ENCODE measurements at places on chromosomes 1 and 21.

GRCh38 chr1:94258873-94259331 is 21.5 kb upstream of the ARHGAP29 start:
- H3K4me3 ChIP-seq: no peak overlapping the region
- no peaks in the 10 kb centered on the region for H3K27me3 ChIP-seq
- no peaks in the 10 kb centered on the region for H3K36me3 ChIP-seq

- peaks cover 13% of the 10 kb centered on the region for H3K4me1 ChIP-seq
- no peak overlapping the region for H3K4me3 ChIP-seq
- ATAC-seq: no peak
Measured at GRCh38 chr1:95002540-95003432, 70.0 kb downstream of the ALG14 start.

- H3K4me1 ChIP-seq: no peaks in the 10 kb centered on the region
- ATAC-seq: no peak
- H3K27me3 ChIP-seq: no peaks in the 10 kb centered on the region
- H3K4me3 ChIP-seq: no peak overlapping the region
Measured at GRCh38 chr1:168834225-168834872, 105.3 kb upstream of the DPT start.

GRCh38 chr1:165994107-165994506 is 166.7 kb downstream of the UCK2 start:
- no peaks in the 10 kb centered on the region for H3K4me1 ChIP-seq
- no peaks in the 10 kb centered on the region for H3K27me3 ChIP-seq
- H3K27ac ChIP-seq: no peak overlapping the region
- ATAC-seq: no peak
- no peak overlapping the region for H3K4me3 ChIP-seq

GRCh38 chr1:213783893-213784292 is 203.9 kb upstream of the PROX1 start:
- H3K27me3 ChIP-seq: peaks cover 4% of the 10 kb centered on the region
- H3K27ac ChIP-seq: no peak overlapping the region
- no peaks in the 10 kb centered on the region for H3K36me3 ChIP-seq
- H3K4me3 ChIP-seq: no peak overlapping the region
- ATAC-seq: no peak

- no peaks in the 10 kb centered on the region for H3K27me3 ChIP-seq
- peaks cover 45% of the 10 kb centered on the region for H3K4me1 ChIP-seq
Measured at GRCh38 chr1:10760566-10761502, 35.6 kb downstream of the CASZ1 start.

DNA sequence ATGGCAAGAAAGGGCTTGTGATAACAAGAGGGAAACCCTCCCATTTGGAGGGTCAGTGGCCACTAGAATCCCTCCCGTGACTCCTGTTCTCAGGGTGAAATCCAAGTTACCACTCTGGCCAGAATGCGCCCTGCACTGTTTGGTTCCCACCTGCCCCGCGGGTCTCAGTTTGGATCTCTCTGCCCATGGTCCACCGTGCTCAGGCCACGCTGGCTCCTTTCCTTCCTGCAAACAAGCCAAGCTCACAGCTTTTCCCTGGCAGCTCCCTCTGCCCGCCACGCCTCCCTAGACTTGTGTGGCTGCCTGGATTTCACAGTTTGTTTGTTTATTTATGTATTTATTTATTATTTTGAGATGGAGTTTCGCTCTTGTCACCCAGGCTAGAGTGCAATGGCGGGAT is 179.5 kb upstream of the VAMP3 start:
- no peak for ATAC-seq
- no peaks in the 10 kb centered on the region for H3K36me3 ChIP-seq
- no peak overlapping the region for H3K4me3 ChIP-seq
- H3K4me1 ChIP-seq: no peaks in the 10 kb centered on the region
- H3K27me3 ChIP-seq: no peaks in the 10 kb centered on the region

DNA sequence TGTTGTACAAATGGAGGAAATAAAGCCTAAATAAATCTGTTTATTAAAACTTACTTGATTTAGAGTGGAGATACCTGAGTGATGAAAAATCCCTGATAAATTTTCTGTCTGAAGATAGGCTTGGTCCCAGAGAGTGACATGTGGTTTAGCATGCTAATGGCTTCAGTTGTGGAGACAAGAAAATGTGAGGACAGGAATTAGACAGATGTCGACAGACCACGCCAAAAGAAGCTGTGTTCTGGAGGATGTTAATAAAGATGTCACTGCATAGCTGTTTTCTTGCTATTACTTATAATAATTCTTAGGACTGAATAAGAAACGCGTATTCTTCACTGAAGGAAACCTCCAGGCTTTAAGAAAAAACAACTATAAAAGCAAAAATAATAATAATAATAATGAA is 154.9 kb downstream of the OLFM3 start:
- peaks cover 12% of the 10 kb centered on the region for H3K27me3 ChIP-seq
- H3K4me3 ChIP-seq: no peak overlapping the region
- ATAC-seq: no peak
- no peaks in the 10 kb centered on the region for H3K36me3 ChIP-seq
